ENCODE measurements at places on chromosomes 4 and X. TPM values are rescaled to one million over a fixed set of nuclear protein-coding genes. Genes with fewer than 3 reads are reported as not detected.

Gene MGAT4D
- not detected for total RNA-seq

Gene FHIP1A
- total RNA-seq = 11.0 TPM

Gene NR0B1
- total RNA-seq = 0.27 TPM

Gene STATH
- not detected for total RNA-seq

Gene S100P
- 2.1 TPM for total RNA-seq

Gene UGT2B11
- 0.13 TPM for total RNA-seq
